ENCODE measurements at places on chromosomes 16 and 17.
A peak's percentile ranks its signal among the peaks of the same experiment; 100 is the strongest.

DNA sequence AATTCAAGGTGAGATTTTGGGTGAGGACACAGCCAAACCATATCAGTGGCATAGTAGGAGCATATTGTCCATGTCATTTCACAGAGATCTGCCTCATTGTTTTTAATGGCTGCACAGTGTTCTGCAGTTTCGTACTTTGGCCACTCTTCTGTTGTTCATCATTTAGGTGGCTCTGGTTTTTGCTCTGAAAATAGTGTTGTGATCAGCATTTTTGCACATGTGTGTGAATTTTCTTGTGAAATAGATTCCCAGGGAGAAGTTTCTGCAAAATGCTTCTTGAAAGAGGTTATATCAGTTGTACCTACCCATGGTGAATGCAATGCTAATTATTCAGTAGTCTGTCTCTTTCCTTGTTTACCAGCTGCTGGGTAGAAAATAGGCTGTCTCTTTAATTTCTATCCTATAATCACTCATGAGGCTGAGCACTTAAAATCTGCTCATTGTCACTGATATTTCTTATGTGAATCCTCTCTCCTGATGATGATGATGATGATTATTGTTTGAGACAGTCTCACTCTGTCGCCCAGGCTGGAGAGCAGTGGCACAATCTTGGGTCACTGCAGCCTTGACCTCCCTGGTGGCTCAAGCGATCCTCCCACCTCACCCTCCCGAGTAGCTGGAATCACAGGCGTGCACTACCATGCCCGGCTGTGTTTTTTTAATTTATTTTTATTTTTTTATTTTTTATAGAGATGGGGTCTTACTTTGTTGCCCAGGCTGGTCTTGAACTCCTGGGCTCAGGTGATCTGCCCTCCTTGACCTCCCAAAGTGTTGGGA, 10.5 kb downstream of the LCMT1 start:
- no peak for DNase-seq

DNA sequence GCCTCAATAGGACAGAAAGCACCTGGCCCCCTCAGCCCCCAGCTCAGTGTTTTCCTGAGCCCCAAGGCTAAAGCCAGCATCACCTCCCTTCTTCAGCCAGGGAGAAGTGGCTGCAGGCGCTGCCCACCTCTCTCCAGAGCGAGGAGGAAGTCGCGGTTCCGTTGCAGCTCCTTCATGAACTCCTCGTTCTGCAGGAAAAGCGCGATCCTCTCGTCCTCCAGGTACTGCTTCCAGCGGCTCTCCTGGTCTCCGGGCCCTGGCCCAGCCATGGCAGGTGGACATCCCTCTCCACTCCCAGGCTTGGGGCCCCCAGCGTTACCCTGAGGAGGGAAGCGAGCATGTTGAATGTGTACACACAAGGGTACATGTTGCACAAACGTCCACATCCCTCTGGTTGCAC, 22.7 kb upstream of the MRPS23 start:
- no peak for DNase-seq

- no peak for DNase-seq
Observed at GRCh38 chr17:55822028-55822427, 71.2 kb downstream of the PCTP start.

GRCh38 chr17:68221786-68222185, 26.1 kb upstream of the AMZ2 start:
- DNase-seq: no peak

DNA sequence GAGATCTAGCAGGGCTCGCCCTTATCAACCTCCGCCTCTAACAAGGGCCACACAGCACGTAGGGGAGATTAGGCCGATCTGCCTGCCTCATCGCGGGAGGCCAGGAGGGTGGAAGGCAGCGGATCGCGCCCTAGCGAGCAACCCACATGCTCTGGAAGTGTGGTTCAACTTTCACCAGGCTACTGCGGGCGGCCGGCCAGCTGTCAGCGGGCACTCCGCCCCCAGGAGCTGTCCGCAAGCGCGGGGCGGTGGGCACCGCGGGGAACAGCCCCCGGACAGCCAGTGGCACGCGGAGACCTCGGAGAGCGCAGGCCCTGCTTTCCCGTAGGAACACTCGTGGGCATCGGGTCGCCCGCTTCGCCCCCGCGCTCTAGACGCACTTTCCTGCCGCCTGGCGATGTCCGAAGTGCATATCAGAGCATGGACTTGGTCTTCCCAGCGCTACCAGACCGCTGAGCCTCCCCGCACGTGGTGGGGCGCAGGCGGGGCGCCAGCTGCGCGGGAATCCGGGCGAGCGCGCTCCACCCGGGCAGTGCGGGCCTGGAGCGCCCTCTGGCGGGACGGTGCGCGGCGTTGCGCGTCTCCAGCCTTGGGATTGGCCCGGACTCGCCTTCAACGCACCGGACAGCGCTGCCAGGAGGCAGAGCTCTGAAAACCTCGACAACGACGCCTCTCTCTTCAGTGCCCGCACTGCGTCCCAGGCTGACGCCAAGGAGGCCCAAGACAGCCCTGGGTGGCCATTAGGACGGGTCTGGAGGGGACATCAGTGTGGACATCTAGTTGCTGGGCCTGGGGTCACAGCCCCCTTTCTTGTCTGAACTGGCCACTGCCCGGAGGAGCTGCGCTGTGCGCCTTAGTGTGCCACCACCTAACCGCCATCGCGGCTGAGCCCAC, 3.6 kb upstream of the ZNHIT3 start:
- peak; percentile 20 for DNase-seq

- no peak for DNase-seq
Observed at GRCh38 chr17:4554441-4554996, 665 bp downstream of the MYBBP1A start.

- DNase-seq: no peak
Observed at GRCh38 chr16:17433577-17434451, 36.9 kb downstream of the XYLT1 start.
